ENCODE measurements at places on chromosomes 7 and 10.
A peak's percentile ranks its signal among the peaks of the same experiment; 100 is the strongest.

GRCh38 chr7:151018421-151019129 is 5.7 kb downstream of the ATG9B start:
- DNase-seq, result peak; percentile 36

DNA sequence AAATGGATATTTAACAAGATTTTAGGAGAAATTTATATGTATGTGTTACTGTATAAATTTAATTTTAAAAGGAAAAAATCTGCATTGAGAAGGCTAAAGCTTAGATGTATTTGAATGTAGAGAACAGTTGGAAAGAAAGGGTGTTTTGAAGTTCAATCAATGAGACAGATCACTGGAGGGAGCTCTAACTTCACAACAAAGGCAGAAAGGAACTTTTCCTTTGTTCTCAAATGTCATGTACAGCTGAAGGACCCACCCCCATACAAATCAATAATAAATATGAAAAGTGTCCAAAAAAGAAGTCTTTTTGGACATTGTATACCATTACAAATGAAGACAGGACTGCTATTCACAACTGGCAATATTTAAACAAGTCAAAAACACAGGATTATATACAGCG is 403.4 kb downstream of the DNAJB9 start:
- no peak for DNase-seq

DNA sequence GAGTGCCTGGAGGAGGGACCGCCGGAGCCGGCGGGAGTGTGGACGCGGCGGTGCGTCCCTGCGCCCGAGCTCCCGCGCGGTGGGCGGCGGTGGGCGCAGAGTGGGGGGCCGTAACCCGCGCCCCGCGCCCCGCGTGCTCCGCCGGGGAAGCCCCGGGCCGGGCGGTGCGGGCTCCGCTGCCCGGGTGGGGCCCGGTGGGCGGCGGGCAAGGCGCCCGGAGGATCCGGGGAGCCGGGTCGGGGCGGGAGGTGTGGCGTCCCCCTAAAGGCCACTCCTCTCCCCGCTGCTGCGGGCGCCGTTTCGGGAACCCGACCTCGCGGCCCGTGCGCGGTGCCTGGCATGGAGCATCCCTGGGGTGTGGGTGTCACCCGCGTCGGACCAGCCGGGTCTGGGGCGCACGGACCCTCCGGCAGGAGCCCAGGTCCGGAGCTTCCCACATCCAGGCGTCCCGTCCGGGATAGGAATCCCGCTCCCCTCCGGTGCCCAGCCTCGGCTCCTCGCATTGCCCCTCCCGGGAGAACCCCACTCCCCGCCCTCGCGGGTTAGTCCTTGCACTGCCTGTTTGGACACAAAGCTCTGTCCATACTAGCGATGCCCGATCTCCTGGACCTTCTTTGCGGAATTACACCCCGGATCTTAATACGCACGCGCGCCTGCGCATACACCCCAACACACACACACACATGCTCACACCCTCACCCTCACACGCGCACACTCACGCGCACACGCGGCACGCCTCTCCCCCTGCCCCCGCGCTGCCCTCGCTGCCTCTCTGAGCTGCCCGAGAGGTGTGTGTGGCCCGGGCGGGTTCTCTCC is 723 bp downstream of the MTURN start:
- DNase-seq, result peak; percentile 56

DNA sequence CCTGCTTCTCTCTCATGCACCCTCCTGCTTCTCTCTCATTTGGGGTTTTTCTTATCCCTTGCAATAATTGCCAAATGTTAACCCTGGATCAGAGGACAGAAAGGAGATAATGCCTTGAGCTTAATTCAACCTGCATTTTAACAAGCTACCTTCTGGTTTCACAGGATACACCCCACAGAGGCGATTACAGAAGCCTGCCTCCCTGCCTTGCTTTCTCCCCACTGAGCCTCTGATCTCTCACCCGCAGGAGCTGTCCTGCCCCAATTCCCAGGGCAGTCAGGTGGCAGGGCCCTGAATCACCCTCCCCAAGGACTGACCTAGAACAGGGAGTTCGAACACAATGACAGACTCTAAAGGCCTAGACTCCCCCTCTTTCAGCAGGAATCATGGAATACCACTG is 959.5 kb downstream of the GRID1 start:
- no peak for DNase-seq

DNA sequence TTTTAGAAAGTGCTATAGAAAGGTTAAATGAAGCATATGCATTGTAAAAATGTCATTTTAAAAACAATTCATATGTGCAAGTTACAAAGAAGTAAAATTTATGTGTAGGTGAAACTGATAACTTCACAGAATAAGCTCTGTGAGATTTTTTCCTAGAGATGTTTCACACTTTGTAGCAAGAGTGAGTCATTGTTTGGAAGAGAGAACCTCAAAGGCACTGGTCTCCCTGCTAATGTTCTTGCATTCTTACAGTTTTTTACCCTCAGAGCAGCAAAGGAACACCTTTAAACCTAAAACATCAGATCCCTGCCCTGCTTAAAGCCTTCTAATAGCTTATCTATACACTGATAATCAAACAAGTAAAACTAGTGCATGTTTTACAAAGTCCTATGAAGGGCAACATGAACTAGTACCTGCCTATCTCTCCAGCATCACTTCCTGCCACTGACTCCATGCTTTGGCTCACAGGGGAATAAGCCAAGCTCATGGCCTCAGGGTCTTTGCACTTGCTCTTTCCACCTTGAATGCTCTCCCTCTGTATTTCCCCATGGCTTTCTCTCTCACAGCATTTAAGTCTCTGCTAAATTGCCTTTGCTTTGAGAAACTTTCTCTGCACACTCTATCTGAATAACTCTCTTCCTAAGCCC is 997.0 kb downstream of the GATA3 start:
- no peak for DNase-seq

- DNase-seq, result no peak
Measured at GRCh38 chr7:85081392-85081791, 105.5 kb downstream of the SEMA3D start.

- DNase-seq, result no peak
Measured at GRCh38 chr10:22017283-22018020, 13.9 kb upstream of the DNAJC1 start.

DNA sequence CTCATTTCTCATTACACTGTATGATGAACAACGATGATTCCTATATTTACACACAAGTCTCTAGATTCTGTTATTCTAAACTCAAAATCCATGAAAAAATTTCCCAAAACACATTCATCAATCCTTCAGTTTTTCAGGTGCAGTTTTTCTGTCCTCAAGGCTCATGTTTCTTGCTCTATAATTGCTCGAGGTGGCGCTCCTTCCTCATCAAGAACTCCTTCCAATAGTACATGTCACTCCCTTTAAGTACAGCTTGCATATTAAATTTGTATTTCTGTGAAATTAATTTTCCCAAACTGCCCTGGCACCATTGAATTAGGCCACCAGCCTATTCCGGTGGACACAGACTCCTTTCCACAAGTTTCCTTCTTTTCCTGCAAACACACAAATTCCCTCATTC is 188.7 kb upstream of the MINDY3 start:
- DNase-seq, result no peak

DNA sequence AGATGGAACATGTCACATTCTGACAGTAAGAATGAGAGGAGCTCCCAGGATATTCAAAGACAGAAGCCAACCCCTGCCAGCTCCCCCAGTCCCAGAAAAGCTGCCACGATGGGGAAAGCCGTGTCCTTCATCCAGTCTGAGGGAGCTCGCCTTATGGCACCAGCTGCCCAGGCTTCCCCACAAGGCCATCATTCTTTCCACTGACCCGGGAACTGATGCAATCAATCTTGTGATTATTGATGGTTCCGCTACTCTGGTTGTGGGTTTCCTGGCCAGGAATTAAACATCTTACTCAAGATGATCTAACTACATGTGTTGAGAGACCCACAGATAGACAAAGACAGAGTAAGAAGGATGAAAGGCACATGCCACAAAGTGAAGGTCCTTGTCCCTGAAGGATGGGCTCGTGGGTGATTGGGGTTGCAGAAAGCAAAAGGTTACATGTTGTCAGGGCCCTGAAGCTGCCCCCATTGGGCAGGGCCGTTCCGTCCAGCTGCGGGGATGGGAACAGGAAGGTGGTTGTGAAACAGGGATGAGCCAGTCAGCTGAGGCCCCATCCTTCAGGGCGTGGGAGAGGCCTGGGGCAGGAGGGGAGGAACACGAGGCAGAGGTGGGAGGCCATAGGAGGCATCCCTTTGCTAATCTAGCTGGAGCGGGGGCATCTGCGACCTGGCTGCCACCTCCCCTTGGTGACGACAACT is 127.6 kb downstream of the OAT start:
- DNase-seq, result no peak

DNA sequence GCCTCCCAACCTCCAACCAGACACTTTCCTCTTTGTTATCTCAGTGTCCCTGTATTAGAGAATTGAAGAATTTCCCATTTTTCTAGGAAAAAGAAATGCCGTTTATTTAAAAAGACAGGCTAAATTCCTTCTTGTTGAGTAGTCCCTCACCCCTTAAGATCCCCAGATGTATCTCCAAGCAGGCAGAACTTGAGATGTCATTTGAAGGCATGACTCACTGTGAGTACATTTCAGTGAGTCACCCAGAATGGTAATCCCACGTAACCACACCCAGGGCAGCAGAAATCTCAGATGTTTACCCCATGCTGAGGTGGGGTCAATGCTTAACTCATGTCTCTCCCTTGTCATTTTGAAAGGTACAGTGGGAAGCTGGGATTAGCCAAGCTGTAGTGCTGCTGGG is 4.4 kb downstream of the ZNF655 start:
- peak; percentile 64 for DNase-seq

- no peak for DNase-seq
Measured at GRCh38 chr10:108166401-108166800, 1001.9 kb upstream of the SORCS1 start.

DNA sequence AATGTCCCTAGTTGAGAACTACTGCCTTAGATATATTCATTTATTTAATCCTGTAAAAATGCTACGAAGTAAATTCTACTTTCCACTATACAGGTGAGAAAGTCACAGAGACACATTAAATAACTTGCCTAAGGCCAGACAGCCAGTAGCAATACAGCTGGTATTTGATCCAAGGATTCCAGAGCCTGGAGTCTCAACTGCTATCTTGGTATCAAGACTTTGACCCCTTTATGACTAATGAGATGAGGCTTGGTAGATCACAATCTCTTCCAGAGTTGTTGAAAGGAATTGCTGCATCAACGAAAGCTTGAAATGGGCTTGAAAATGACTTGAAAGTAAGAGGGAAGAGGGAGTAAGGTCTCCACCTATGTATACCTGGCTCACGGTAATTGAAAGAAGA is 83.3 kb downstream of the ORC5 start:
- no peak for DNase-seq

- no peak for DNase-seq
Measured at GRCh38 chr10:43312612-43313011, 45.7 kb upstream of the RASGEF1A start.

- no peak for DNase-seq
Measured at GRCh38 chr10:61628151-61628874, 34.4 kb upstream of the CABCOCO1 start.

DNA sequence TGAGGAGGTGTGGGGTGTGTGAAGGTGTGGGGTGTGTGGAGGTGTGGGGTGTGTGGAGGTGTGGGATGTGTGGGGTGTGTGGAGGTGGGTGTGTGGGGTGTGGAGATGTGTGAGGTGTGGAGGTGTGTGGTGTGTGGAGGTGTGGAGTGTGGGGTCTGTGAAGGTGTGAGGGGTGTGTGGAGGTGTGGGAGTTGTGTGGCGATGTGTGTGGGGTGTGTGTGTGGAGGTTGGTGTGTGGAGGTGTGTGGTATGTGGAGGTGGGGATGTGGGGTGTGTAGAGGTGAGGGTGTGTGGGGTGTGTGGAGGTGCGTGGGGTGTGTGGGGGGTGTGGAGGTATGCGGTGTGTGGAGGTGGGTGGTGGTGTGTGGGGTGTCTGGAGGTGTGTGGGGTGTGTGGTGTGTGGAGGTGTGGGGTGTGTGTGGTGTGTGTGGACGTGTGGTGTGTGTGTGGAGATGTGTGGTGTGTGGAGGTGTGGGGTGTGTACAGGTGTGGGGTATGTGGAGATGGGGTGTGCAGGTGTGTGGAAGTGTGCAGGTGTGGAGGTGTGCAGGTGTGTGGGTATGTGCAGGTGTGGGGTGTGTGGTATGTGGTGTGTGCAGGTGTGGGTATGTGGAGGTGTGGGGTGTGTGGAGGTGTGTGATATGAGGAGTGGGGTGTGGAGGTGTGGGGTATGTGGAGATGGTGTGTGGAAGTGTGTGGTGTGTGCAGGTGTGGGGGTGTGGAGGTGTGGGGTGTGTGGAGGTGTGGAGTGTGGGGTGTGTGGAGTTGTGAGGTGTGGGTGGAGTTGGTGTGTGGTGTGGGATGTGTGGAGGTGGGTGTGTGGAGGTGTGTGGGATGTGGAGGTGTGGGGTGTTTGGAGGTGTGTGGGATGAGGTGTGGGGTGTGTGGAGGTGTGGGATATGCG is 34.5 kb downstream of the SPDYE17 start:
- DNase-seq, result no peak

GRCh38 chr10:1966712-1967376 is 229.5 kb upstream of the ADARB2 start:
- no peak for DNase-seq

DNA sequence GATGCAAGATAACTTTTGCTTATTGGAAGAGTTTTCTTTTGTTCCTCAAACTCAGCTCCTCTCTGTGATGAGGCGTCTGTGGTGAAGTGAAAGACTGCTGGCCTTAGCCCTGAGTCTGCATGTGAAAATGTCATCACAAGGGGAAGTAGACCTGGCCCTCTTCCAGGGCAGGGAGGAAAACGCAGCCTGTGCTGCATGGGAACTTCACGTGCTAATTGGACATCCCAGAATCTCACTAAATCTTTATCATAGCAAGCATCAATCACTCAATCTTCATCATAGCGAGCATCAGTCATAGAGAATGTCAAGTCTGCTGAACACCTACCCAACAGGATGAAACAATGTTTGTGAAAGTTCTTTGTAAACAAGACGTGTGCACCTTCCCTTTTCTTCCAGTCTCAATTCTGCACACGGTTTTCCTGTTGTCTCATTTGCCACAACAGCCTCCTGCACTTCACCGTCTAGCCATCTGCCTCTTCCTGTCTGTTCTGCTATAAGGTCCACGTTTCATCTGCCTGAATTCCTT is 314.6 kb downstream of the FRMD4A start:
- DNase-seq, result no peak

GRCh38 chr10:21673668-21674067 is 139.6 kb downstream of the MLLT10 start:
- DNase-seq, result no peak

All from stimulated activated CD4-positive, alpha-beta T cell treated with anti-CD3 and anti-CD28 coated beads, Interleukin-4, amount 100 ng/mL, for 24 hours (primary cell).